ENCODE measurements at places on chromosomes 3 and 15. TPM values are rescaled to one million over a fixed set of nuclear protein-coding genes. Genes with fewer than 3 reads are reported as not detected.

PTX3 gene
- total RNA-seq: 217 TPM

CFAP20DC gene
- 1.1 TPM for total RNA-seq

GP9 gene
- not detected for total RNA-seq

GRCh38 chr15:101327147-101327740 lies 32.2 kb upstream of the SNRPA1 start:
- no peak for DNase-seq

- DNase-seq: no peak
These were observed 15.3 kb downstream of the RFX7 start for GRCh38 chr15:56228352-56228751.

DNA sequence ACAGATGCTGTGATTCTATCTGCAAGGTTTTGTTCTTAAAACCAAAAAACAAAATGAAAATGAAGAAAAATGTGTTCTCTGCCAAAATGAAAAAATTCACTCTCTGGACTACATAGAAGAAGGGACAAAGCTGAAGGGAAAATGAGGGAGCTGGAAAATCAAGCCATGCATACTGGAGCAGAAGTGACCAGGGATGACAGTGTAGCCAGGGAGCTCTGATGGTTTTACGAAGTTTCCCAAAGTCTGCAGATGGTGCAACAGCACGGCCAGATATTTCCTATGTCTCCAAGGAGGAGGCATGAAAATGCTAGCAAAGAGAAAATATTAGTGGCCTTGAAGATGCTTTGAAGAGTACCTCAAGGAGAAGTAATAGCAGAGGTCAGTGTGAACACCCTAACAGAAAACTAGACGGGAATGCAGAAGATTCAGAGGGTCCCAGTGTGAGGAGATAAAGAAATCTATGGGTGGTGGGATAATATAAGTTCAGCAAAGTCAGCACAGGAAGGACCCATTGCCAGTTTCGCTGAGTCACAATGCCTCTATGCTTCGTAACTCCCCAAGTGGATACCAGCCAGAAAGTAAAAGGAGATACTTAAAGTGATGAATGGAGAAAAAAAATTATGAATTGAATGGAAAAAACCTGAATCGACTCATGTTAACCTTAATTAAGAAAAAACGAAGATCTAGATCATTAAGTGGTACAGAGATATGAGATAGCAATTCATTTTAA lies 39.0 kb upstream of the POMGNT2 start:
- peak; percentile 79 for DNase-seq

DNA sequence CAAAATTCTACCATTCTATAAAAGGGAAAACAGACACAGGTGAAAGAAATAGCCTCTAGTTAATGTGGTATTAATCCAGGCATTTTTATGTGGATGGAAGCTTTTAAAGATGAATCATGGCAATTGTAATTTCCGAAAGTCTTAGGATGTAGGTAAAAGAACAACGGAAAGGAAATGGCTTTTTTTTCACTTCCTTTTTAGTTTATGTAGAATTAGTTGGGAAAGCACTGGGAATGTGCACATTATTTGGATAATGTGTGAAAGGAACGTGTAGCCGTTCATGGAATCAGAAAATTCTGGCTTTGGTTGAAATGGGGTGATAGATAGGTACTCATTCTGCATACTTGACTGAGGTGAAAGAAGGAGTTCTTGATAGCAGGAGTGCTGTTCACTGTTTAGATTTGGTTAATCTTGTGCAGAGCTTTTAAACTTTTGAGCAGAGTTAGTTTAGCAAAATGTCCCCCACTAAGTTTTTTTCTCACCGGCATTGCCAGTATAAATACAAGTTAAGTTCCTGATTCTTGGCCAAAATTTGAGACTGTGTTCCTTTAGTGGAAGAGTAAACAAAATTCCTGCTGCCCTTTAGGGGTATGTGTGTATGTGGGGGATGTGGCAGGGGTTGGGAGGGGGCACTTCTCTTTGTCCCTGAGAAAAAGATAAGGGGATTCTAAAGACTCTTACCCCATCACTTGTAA lies 20.2 kb upstream of the UTS2B start:
- DNase-seq: peak; percentile 5

- DNase-seq: no peak
These were observed 49.0 kb upstream of the SEMA4B start for GRCh38 chr15:90151989-90152645.

DNA sequence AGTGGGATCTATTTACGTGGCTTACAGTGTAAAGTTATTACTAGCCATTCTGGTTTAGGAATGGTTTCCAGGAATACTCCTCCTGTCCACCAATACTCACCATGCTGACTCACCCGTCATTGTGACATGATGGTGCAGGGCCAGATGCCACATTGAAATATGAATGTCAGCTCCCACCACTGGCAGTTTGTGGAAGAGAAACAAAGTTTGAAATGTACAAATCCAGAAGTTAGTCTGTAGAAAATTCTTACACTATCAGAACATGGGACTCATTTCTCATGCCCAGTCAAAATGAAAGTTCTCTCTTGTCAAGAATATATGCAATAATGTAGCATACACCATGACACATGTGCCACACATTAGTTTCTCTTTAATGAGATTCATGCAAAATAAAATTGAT lies 14.4 kb upstream of the TSPAN3 start:
- peak; percentile 74 for DNase-seq

GRCh38 chr15:92306663-92307062 lies 87.0 kb upstream of the ST8SIA2 start:
- DNase-seq: peak; percentile 22

- DNase-seq: no peak
These were observed 49.8 kb downstream of the PLD1 start for GRCh38 chr3:171760477-171760876.

DNA sequence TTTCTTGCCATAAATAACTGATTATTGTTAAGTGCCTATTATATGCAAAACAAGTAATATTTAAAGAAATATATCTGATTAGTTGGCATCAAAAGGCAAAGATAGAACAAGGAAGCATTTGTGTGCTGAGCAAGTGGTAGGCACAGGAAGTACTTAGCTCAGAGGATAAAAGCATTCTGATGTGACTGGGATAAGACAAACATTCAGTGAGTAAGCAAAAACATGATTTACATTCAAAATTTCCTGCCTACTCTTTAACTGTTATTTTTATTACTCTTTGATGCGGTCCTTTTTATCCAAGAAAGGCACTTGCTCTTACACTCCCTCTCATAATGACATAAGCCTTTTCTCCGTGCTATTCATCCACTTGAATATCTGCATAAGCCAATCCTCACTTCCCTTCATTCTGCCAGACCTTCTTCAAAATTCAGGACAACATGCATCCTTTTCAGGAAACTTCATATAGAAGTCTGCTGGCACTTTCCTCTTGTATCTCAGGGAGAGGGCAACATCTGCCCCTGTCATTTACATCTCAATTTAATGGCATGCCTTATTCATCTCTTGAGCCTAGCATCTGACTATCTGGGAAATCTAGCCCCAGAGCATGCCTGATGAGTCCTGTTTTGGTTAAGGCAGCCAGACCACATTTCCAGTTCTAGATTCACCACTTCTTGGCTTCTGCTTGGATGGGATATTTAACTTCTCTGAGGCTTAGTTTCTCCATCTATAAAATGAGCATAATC lies 478.2 kb upstream of the ROBO2 start:
- no peak for DNase-seq

GRCh38 chr3:127613406-127613805 lies 15.2 kb downstream of the MCM2 start:
- no peak for DNase-seq

GRCh38 chr3:122076491-122077292 lies 21.5 kb downstream of the CD86 start:
- DNase-seq: no peak

- DNase-seq: peak; percentile 38
These were observed 161.4 kb upstream of the POU1F1 start for GRCh38 chr3:87437765-87438164.

DNA sequence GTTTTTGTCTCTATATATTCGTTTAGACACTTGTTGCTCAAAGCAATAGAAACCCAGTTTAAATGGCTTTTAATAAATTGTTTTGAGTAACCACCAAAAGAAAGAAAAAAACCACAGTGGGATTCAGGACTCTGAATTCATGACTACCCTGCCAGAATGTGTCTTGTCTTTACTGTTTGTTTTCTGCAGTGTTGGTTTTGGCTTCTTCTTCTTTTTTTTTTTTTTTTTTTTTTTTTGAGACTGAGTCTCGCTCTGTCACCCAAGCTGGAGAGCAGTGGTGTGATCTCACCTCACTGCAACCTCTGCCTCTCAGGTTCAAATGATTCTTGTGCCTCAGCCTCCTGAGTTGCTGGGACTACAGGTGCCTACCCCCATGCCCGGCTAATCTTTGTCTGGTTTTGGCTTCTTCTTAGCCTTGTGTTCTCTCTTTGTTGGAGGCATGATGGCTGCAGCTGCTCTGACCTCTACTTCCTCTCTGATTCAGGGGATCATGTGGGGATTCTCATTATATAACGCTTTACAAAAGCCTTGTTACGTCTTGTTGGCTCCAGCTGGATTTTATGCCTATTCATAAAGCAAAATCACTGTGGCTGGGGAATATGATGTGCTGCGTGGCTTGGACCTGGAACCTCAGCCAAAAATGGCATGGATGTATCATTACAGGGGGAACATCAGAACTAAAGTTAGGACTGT lies 54.0 kb downstream of the PLS1 start:
- DNase-seq: no peak

DNA sequence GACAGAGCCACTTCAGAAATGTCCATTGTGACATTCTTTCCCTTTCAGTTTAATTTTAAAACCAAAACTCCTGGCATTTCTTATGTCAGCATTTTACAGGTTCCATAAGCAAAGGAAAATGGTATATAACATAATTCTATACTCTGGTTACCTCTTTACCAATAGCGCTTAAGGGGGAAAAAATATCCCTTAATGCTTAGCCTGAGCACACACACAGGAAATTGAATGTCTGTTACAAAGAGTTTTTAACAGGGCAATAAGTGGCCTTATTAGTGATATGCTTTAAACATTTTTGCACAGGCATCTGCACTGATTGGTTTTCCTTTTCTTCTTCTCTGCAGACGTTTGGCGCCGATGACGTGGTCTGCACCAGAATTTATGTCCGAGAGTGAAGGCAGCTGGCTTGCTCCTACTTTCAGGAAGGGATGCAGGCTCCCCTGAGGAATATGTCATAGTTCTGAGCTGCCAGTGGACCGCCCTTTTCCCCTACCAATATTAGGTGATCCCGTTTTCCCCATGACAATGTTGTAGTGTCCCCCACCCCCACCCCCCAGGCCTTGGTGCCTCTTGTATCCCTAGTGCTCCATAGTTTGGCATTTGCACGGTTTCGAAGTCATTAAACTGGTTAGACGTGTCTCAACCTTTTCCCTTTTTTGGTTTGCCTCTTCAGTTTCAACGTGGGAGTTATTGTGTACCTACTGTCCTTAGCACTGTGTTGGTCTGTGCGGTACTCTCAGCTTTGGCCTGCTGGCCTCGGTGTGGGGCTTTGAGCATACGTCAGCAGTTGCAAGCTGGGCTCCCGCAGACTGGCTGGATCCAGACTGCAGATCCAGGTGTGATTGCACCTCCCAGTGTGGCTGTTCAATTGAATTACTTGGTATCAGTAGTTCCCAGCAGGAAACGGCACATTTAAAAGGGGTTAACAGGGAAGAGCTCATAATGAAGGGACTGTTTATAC lies 7.7 kb downstream of the CRABP1 start:
- DNase-seq: no peak

- peak; percentile 57 for DNase-seq
These were observed 230.9 kb downstream of the NSUN3 start for GRCh38 chr3:94293793-94294195.
